ENCODE measurements at places on chromosomes 1 and 21. TPM values are rescaled to one million over a fixed set of nuclear protein-coding genes. Genes with fewer than 3 reads are reported as not detected.

FCRL6 gene
- total RNA-seq, result not detected

ERG gene
- 1.7 TPM for total RNA-seq

DNAJC28 gene
- total RNA-seq, result 1.4 TPM

GPR37L1 gene
- total RNA-seq, result under 0.01 TPM

ERI3 gene
- total RNA-seq, result 56.3 TPM

S100A1 gene
- total RNA-seq, result 0.23 TPM

PLA2G4A gene
- 17.4 TPM for total RNA-seq
